ENCODE measurements at places on chromosomes 4 and X. TPM values are rescaled to one million over a fixed set of nuclear protein-coding genes. Genes with fewer than 3 reads are reported as not detected.

DNA sequence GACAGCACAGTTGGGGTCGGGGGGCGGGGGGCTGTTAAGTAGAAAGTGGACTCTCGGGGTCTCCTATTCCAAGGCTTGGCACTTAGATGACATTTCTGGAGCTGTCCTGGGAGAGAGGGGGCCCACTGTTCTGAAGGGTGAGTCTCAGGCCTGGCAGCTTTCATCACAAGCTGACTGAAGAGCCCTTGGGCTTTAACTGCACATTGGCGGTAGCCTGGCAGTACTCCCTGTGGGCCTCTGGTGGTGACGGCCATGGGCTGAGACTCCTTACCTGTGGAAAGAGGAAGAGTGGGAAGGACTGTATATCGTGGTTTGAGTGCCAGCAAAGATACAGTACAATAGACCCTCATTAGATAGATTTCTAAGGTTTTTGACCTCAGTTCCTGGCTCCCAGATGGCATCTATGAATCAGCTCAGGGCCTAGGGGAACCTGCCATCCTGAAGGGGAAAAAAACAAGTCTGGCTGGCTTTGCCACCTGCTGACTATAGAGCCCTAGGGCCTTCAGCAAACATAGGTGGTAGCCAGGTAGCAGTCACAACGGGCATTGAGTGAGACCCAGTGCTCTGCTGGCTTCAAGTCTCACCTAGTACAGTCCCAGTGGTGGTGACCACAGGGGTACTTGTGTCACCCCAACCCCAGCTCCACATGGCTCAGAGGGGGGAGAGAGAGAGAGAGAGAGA is 87.9 kb downstream of the ANKRD17 start:
- DNase-seq, result no peak

- DNase-seq, result no peak
These were observed 243.2 kb downstream of the MGST2 start for GRCh38 chr4:139908636-139909437.

GRCh38 chrX:15755091-15755490 is 17.0 kb downstream of the CA5B start:
- no peak for DNase-seq

DNA sequence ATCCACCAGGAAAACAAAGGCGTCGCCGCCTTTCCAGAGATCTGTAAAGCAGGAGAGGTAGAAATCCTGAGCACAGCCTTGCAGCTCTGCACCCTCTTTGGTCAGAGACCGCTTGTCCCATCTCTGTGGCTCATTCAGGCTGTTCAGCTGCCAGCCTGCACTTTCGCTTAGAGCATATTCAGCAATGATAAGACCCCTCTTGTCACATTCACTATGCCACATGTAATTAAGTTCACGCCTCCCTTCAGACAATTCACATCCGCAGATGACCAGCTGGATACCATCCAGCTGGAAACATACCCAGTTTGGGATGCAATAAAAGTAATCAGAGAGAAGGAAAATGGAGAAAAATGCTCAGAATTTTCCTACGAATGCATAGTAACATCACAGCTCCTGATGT is 335.4 kb downstream of the UNC5C start:
- no peak for DNase-seq

DNA sequence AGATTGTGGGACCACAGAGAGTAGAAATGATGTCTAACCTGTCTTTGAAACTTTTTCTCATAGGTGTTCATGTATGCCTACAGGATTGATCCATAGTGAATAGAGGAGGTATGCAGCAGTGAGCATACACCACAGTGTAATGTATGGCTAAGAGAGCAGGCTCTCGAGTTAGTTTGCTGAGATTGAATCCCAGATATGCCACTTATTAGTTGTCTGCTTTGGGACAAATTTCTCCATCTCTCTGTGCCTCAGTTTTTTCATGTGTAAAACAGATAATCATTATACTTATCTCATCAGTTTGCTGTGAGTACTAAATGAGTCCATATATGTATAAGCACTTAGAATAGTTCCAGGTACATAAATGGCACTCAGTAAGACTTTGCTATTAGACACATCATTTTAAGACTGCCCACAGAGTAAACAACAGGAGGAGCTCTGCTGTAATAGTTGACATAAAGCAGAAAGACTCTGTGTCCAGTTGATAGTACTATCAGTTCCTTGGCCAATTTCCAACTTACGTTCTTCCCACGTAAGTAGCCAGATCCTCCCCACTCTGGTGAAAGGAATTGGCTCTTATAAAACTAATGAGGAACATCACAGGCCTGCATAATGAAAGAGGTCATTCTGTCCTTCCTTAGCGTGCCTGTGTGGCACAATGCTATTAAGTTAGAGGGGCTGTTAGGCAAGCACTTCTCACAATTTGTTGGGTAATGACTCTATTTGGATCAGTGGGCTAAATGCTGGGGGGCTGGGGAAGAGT is 20.7 kb upstream of the RNF150 start:
- no peak for DNase-seq

DNA sequence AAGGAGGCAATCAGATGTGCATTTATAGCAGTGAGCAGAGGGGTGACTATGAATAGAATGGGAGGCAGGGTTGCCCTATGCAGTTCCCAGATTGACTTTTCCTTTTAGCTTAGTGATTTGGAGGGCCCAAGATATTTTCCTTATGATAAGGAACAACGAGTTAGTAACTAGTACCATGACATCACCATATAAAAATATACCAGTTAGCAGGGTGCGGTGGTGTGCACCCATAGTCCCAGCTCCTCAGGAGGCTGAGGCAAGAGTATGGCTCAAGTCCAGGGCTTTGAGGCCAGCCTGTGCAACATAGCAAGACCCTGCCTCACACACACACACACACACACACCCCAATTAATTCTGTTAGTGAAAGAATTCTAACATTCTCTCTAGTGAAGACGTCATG is 53.0 kb downstream of the IL13RA2 start:
- DNase-seq, result no peak

SLC39A8 gene
- 7.3 TPM for total RNA-seq

SSX1 gene
- total RNA-seq, result not detected

HPGDS gene
- not detected for total RNA-seq

All from neural progenitor cell (in vitro differentiated cells).